MCF 10A (cell line): ENCODE measurements at places on chromosomes 5 and 9.

GRCh38 chr9:83012168-83012921, 50.6 kb downstream of the RASEF start:
- no peaks in the 10 kb centered on the region for H3K4me1 ChIP-seq
- no peak overlapping the region for H3K4me3 ChIP-seq
- no peak overlapping the region for H3K27ac ChIP-seq
- DNase-seq: no peak
- H3K36me3 ChIP-seq: no peaks in the 10 kb centered on the region

DNA sequence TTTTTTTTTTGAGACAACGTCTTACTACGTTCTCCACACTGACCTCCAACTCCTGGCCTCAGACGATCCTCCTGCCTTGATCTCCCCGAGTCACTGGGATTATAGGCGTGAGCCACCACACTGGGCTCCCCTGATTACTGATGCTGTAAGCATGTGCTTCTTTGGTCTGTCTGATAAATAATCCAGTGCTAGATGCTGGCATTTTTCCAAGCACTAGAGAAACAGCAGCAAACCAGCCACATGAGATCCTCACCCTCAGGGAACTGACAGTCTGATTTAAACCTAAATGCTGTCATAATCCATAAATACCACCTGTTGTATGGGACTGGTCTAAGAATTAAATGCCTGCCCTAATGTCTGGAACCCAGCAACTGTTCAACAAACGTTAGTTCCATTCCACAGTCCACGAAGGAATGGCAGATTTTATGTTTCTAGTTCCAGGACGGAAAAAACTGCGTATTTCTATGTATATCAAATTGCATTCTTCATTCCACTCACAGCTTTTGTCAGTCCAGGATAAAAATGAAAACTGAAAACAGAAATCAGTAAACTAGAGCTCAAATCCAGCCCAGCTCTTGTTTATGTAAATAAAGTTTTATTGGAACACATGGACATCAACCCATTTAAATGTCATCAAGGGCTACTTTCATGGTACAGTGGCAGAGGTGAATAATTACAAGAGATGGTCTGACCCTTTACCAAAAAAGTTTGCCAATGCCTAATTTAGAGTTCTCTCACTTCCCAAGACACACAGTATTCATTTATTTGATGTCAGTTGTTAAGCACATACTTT, 20.1 kb downstream of the SLC35D2 start:
- H3K27me3 ChIP-seq: no peaks in the 10 kb centered on the region
- H3K36me3 ChIP-seq: peaks cover 58% of the 10 kb centered on the region
- DNase-seq: no peak
- H3K4me1 ChIP-seq: no peaks in the 10 kb centered on the region
- no peak overlapping the region for H3K4me3 ChIP-seq

DNA sequence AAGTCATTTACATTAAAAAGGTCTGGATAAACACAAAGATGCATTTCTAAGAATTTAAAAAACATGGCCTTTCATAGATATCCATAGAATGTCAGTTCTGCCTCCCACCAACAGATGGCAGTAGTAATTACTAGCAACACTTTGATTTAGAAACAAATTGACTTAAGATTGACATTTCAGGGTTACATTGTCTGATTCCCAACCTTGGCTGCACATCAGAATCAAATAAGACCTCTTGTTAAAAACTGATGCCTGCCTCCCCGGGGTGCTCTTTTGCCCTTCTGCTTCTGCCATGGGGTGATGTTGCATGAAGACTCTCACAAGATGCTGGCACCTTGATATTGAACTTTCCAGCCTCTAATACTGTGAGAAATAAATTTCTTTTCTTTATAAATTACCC, 146.2 kb upstream of the GPR151 start:
- no peaks in the 10 kb centered on the region for H3K27me3 ChIP-seq
- H3K36me3 ChIP-seq: no peaks in the 10 kb centered on the region
- H3K27ac ChIP-seq: no peak overlapping the region
- H3K4me3 ChIP-seq: no peak overlapping the region
- DNase-seq: peak; percentile 39

DNA sequence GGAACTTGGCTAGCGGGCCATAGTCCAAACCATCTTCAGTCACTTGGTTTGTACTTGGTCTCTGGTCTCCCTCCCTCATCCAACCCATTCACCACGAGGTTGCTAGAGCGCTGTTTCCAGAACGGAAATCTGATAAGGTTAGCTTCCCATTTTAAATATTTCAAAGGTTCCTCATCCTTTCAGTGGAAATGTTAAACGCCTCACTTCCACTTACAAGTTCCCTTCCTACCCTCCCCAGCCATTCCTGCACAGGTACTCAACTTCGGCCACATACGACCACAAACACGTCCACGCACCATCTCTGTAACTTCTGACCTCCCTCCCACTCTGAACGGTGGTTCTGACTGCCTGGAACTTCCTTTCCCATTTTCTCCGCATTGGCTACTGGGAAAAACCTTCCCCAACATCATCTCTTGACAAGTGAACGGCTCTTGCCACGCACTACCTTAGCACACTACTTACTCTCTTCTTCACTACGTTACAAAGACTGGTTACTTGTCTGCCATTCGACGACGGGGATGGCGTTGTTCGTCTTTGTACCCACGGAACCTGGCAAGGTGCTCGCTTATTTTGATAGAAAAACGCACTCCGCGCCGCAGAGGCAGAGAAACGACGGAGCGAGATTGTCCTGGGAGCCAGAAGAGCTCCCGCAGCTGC, 629 bp downstream of the CCNH start:
- H3K36me3 ChIP-seq: peaks cover 45% of the 10 kb centered on the region
- DNase-seq: peak; percentile 30
- H3K27ac ChIP-seq: peak overlapping the region; percentile 95
- H3K27me3 ChIP-seq: no peaks in the 10 kb centered on the region

DNA sequence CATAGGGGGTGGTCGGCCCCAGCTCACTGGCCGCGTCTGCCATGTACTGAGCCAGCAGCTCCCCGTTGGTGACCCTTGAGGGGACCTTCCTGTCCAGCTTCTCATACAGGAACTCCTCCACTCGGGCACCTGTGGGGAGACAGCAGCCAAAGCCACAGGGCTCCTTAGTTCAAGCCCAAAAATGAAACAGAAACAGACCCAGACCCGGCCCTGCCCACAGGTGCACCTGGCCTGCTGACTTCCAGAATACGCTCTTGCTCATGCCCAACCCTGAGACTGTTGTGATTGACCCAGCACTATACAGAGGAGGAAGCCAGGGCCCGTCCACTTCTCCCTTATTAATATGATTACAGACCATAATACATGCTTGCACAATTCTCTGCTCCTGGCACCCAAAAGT, 7.0 kb downstream of the SH3GLB2 start:
- peaks cover 20% of the 10 kb centered on the region for H3K4me1 ChIP-seq
- H3K27ac ChIP-seq: no peak overlapping the region
- no peaks in the 10 kb centered on the region for H3K27me3 ChIP-seq
- DNase-seq: no peak

DNA sequence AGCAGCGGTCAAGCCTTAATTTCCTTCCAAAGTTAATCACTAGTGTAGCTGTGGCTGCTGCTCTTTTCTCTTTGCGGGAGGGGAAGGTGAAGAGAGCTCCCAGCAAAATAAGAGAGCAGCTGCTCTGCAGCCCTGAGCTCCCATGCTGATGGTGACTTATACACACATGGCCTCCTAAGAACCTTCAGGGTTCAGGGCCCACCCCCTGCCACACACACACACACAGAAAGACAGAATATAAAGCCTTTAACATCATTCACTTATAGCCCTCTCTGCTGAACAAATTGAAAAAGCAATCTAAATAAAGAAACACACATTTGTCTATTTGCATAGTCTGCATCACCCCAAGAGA, 43.6 kb downstream of the GAS1 start:
- H3K4me1 ChIP-seq: peaks cover 7% of the 10 kb centered on the region
- no peaks in the 10 kb centered on the region for H3K36me3 ChIP-seq
- no peak overlapping the region for H3K4me3 ChIP-seq
- H3K27ac ChIP-seq: no peak overlapping the region
- H3K27me3 ChIP-seq: no peaks in the 10 kb centered on the region
- no peak for DNase-seq

- H3K4me3 ChIP-seq: no peak overlapping the region
- peak; percentile 59 for DNase-seq
- no peaks in the 10 kb centered on the region for H3K36me3 ChIP-seq
Observed at GRCh38 chr9:21709464-21710058, 92.9 kb upstream of the MTAP start.

DNA sequence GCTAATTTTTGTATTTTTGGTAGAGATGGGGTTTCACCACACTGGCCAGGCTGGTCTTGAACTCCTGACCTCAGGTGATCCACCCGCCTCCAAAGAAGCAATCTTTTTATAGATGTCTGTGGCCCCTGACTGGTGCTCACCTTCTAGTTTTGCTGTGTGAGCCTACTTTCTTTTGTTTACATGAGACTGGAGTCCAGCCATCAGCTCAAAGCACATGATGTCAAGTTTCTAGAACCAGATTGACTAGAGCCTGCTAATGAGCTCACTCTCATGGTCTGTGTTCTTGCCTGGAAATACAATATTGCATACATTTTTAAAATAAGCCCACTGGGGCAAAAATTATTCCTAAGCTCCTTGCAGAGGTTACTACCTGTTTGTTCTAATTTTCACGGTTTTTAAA, 102.9 kb upstream of the PIK3R1 start:
- no peak overlapping the region for H3K4me3 ChIP-seq
- no peak for DNase-seq
- H3K27ac ChIP-seq: no peak overlapping the region
- peaks cover 11% of the 10 kb centered on the region for H3K4me1 ChIP-seq
- no peaks in the 10 kb centered on the region for H3K27me3 ChIP-seq
- H3K36me3 ChIP-seq: no peaks in the 10 kb centered on the region

DNA sequence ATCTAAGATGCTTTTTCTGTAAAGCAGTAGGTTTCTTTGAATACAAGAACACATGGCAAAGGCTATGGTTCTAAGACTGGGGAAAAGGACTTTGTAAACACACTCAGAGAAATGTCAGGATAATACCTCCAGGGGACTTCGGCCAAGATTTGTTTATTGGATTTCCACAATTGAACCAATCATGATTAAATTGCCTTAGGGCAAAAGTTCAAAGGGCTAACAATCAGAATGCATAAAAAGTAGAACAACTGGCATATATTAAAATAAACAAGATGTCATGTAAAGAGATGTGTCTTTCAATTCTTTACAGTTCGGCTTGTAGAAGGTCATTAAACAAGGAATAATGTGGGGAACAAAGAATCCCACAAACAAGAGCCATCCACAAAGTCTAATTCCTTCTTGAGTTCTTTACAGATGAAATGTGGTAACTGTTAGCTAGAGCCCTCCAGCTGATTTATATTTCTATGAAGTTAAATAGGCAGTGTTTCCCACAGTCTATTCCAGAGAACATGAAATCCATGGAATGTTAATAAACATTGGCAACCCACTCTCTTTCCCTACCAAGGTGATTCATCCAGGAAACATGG, 565.5 kb downstream of the ZNF608 start:
- DNase-seq: no peak
- H3K4me3 ChIP-seq: no peak overlapping the region
- H3K27ac ChIP-seq: no peak overlapping the region

GRCh38 chr9:109242741-109243140, 75.7 kb upstream of the FRRS1L start:
- H3K36me3 ChIP-seq: peaks cover 34% of the 10 kb centered on the region
- no peak overlapping the region for H3K27ac ChIP-seq
- no peak overlapping the region for H3K4me3 ChIP-seq
- DNase-seq: no peak

GRCh38 chr5:4017076-4017803, 421.6 kb downstream of the IRX1 start:
- no peaks in the 10 kb centered on the region for H3K36me3 ChIP-seq
- no peaks in the 10 kb centered on the region for H3K4me1 ChIP-seq
- H3K27me3 ChIP-seq: no peaks in the 10 kb centered on the region
- H3K27ac ChIP-seq: no peak overlapping the region

GRCh38 chr5:937151-937924, 44.7 kb downstream of the TRIP13 start:
- no peak overlapping the region for H3K4me3 ChIP-seq
- H3K27ac ChIP-seq: no peak overlapping the region
- no peaks in the 10 kb centered on the region for H3K4me1 ChIP-seq

GRCh38 chr9:12708562-12709298, 15.5 kb downstream of the TYRP1 start:
- H3K4me1 ChIP-seq: peaks cover 23% of the 10 kb centered on the region
- H3K4me3 ChIP-seq: no peak overlapping the region
- no peaks in the 10 kb centered on the region for H3K27me3 ChIP-seq
- no peaks in the 10 kb centered on the region for H3K36me3 ChIP-seq
- DNase-seq: peak; percentile 77

DNA sequence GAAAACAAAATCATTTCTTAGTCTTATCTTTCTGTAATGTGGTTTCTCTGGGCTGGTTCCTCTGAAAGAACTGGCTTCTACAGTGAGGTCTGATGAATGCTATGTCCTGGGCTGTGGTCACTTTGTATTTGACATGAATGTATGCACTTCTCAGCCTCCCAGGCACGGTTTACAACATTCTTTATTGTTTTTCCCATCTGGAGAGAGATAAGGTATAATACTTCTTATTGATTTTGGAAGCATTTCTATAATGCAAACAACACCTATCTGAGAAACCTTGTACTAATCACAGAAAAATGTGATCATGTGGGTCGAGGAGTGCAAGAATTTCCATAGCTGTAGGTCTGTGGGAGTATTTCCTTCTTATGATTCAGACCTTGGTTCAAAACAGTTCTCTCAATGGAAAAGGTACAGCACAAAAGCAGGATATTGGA, 46.9 kb downstream of the ACTBL2 start:
- H3K4me3 ChIP-seq: no peak overlapping the region
- no peaks in the 10 kb centered on the region for H3K36me3 ChIP-seq
- no peaks in the 10 kb centered on the region for H3K27me3 ChIP-seq
- H3K4me1 ChIP-seq: peaks cover 32% of the 10 kb centered on the region

GRCh38 chr5:144352330-144352729, 181.7 kb downstream of the KCTD16 start:
- DNase-seq: no peak
- no peak overlapping the region for H3K4me3 ChIP-seq
- H3K27ac ChIP-seq: no peak overlapping the region
- no peaks in the 10 kb centered on the region for H3K4me1 ChIP-seq
- H3K27me3 ChIP-seq: no peaks in the 10 kb centered on the region

DNA sequence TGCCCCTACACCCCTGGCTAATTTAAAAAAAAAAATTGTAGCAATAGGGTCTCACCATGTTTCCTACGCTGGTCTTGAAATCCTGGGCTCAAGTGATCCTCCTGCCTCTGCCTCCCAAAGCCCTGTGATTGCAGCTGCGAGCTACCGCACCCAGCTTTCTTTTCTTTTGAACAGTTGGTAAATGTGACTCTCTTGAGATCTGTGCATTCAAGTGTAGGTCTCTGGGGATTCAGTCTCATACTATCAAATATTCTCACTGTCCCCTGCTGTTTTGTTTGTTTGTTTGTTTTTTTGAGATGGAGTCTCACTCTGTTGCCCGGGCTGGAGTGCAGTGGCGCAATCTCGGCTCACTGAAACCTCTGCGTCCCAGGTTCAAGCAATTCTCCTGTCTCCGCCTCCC, 42.3 kb upstream of the CXXC5 start:
- peaks cover 88% of the 10 kb centered on the region for H3K36me3 ChIP-seq
- no peak overlapping the region for H3K4me3 ChIP-seq
- no peak overlapping the region for H3K27ac ChIP-seq
- no peaks in the 10 kb centered on the region for H3K27me3 ChIP-seq
- no peaks in the 10 kb centered on the region for H3K4me1 ChIP-seq

- H3K27ac ChIP-seq: no peak overlapping the region
- peak; percentile 14 for DNase-seq
- peaks cover 6% of the 10 kb centered on the region for H3K36me3 ChIP-seq
- H3K4me1 ChIP-seq: peaks cover 16% of the 10 kb centered on the region
- no peak overlapping the region for H3K4me3 ChIP-seq
Observed at GRCh38 chr9:115164511-115164974, 46.6 kb upstream of the TNC start.

- H3K4me1 ChIP-seq: no peaks in the 10 kb centered on the region
- no peaks in the 10 kb centered on the region for H3K36me3 ChIP-seq
- no peak for DNase-seq
Observed at GRCh38 chr5:98282521-98282920, 490.9 kb upstream of the RGMB start.
